ENCODE measurements at places on chromosomes 2 and 18.

DNA sequence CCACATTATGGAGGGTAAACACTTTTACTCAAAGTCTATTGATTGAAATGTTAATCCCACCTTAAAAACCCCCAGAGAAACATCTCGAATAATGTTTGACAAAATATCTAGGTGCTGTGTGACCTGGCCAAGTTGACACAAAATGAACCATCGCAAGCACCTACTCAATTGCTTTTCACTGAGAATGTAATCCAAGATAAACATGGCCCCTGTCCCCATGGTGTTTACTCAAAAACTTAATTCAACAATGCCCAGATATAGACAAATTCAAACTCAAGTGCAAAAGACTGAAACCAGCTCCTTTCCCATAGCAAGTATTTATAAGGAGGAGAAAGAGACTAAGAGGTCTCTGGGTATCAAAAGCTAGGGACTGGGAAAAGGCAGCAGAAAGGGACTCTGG, 15.0 kb upstream of the ACMSD start:
- DNase-seq, result no peak

- no peak for DNase-seq
Observed at GRCh38 chr18:74351354-74351753, 35.7 kb downstream of the C18orf63 start.

GRCh38 chr2:64655018-64655664, 1.4 kb upstream of the SERTAD2 start:
- DNase-seq, result no peak

DNA sequence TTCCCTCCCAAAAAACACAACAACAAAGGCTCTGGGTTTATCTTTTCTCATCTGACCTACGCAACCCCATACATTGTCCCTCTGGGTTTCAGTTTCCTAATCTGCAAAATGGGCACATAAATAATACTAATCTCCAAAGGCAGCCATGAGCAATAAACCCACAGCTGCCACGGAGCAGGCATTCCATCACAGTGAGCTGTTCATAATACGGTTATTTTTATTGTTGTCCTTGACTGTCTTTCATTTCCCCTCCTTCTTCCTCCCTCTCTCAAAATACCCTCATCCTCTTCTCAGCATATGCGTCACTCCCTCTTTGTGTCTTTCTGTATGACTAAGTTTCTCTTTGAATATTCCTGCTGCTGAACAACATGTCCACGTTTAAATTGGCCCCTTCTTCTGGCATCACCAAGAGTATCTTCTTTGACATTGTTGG, 129.8 kb upstream of the CAB39 start:
- DNase-seq, result no peak

DNA sequence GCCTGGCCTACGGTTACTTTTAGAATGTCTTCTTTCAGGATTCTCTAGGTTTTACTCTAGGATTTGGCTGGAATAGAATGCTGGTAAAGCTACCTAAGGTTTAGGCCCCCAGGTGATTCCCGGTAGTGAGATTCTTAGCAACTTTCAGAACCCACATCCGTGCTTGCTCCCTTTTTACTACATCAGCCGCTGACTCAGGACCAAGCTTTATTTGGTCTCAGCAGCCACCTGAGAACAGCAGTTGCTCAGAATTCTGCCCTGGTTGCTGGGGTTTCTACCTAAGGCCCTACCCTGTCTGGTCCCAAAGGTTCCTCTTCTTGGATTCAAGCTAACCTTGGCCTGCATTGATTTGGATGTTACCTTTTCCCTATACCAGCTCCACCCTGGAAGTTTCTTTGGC, 36.1 kb upstream of the NDUFV2 start:
- no peak for DNase-seq

GRCh38 chr2:147416099-147416498, 428.7 kb upstream of the ACVR2A start:
- no peak for DNase-seq
